ENCODE measurements at places on chromosomes 2 and 18.

DNA sequence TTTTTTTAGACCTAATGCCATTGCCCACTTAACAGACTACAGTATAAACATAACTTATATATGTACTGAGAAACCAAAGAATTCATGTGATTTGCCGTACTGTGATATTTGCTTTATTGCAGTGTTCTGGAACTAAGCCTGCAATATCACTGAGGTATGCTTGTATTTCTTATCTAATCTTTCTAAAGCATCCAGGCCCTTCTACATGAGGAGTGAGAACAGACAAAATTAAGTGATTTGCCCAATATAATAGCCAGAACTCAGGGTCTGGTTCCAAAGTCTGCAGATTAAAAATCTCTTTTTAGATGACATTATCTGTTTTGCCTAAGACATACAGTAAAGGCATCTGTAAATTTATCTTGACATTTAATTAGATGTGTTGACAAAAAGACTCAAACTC is 41.9 kb downstream of the BMPR2 start:
- DNase-seq: no peak

DNA sequence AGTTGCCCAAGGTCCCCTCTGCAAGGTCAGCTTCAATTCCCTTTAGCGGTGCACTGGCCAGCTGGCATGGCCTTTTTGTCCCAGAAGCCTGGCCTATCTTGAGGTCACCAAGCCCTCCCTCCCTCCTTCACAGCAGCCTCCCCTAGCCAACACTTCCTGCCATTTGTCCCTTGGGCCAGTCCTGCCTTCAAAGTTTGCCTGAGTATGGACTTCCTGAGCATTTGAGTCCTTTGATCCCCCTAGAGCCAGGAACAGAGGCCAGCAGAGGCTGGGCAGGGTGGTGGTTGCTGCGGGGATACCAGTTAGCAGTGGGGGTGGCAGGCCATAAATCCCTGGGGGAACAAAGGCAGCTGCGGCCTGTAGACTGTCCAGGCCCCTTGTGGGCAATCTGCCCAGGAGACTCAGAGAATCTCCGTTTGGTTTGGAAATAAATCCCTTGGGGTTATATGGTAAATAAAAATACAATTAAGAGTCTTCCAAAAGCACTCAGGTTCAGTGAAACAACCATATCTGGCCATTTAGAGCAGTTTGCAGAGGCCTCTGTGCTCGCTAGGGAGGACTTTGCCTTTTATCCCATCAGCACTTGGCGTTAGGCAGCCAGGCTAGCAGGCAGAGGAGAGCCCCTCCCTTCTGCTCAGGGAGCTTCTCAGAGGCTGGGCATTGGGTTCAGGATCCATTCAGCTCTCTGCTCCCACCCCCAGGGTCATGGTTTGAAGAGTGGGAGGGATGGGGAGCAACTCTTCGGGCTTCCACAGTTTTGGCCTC is 3.1 kb upstream of the HES6 start:
- no peak for DNase-seq

DNA sequence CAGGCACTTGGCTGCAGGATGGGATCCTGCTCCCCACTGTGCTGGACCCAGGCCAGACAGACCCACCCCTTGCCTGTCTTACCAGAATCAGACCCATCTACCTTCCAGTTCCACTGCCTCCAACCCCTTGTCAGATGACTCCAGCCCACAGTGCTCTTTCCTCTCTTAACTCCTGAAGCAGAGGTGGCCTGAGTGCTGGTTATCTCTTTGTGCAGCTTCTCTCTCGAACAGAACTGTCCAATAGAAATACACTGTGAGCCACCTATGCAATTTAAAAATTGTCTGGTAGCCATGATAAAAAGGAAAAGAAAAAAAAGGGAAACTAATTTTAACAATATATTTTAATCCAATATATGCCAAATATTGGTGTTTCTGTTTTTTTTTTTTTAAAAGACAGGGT is 160.2 kb upstream of the SMAD2 start:
- no peak for DNase-seq

- DNase-seq: no peak
Measured at GRCh38 chr18:39835303-39836030, 2119.6 kb upstream of the PIK3C3 start.

DNA sequence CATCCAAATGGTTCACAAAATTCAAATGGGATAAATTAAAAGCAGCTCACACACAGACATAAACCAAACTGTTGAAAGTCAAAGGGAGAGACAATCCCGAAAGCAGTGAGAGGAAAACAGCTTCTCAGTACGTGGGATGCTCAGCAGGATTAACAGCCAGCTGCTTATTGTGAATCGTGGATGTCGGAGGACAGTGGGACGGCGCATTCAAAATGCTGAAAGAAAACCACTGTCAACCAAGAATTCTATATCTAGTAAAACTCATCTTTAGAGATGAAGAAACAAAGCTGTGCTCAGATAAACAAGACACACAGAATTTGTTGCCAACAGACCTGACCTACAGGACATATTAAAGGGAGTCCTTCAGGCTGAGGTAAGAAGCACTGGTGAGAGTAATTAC is 102.9 kb downstream of the NFATC1 start:
- no peak for DNase-seq

GRCh38 chr2:26670171-26670570 is 22.4 kb upstream of the KCNK3 start:
- no peak for DNase-seq

- DNase-seq: no peak
Measured at GRCh38 chr2:215843579-215843978, 169.8 kb downstream of the MREG start.

- DNase-seq: no peak
Measured at GRCh38 chr2:23925702-23926289, 1.1 kb downstream of the ATAD2B start.

GRCh38 chr18:61322265-61322873 is 10.9 kb upstream of the CDH20 start:
- no peak for DNase-seq

GRCh38 chr2:156818944-156819343 is 382.8 kb downstream of the GPD2 start:
- DNase-seq: peak; percentile 54

DNA sequence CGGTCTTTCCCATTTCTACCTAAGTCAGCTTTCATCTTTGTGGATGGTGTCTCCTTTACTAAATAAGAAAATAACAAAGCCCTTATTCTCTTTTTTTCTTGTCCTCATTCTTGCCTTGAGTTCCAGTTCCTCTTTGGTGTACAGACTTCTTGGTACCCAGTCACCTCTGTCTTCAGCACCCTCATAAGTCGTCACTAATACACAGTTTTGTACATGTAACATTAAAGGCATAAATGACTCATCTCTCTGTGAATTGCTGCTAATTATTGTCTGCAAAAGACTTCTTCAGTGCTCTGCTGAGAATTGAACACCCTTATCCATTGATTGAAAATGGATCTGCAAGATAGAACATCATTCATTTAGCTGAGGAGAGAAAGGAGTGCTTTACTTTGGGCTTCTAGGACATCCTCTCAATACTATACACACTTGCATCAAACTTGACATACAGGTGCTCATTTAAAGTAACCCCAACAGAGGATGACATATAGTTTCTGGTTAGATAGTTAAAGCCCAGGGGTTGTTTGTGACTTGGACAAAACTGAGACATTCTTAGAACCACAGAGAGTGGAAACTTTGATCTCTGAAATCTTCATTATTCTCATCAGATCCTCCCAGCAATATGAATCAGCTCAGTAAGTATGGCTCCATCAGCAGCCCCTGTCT is 97.0 kb downstream of the XRCC5 start:
- DNase-seq: no peak

DNA sequence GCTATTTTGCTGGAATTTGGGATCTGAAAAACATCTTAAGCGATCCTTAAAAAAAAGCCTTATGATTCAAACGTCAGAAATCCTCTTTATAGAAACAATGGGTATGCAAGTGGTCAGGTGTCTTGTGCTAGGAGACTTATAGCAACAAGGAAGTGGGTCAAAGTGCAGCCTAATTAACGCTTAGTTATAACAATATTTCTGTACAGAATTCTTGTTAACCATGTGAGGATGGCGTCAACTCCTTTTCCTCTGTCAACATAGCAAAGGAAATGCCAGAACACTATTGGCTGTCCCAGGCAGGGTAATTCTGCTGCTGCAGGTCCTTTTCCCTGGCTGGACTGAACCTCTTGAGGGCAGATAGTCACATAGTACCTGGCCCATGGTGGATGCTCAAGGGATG is 189.4 kb downstream of the MSH2 start:
- DNase-seq: no peak

GRCh38 chr18:38520786-38521185 is 955.2 kb upstream of the CELF4 start:
- DNase-seq: no peak

DNA sequence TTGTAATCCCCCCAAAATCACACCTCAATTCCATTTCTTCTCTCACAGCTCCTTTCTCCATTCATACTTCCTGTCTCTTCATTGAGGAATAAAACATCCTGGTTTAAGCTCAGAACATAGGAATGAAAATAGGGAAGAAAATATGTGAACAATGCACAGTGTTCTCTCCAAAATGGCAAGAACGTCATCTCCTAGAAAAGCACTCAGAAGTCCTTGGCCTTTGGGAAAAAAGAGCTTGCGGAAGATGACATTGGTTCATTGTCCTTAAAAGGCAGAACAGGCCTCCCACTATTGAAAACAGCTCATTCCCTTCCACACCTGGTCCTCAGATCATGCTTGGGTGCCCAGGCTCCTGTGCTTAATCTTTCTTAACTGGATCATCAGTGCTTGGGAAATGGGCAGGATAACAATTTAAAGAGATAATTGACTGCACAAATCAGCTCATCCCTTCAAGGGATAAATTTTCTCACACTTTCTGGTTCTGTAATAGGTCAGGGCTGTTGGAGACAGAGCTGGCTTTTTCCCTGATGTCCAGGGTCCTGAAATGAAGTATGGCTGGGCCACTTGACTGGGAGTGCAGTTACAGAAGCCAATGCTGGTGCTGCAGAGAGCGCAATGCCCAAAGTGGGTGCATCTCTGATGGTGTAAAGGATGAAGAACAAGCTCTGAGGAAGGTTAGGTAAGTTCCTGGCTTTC is 69.2 kb downstream of the MARCHF4 start:
- DNase-seq: no peak

- DNase-seq: no peak
Measured at GRCh38 chr2:19336781-19337180, 21.6 kb downstream of the OSR1 start.

- no peak for DNase-seq
Measured at GRCh38 chr2:120431386-120432292, 85.7 kb downstream of the INHBB start.

DNA sequence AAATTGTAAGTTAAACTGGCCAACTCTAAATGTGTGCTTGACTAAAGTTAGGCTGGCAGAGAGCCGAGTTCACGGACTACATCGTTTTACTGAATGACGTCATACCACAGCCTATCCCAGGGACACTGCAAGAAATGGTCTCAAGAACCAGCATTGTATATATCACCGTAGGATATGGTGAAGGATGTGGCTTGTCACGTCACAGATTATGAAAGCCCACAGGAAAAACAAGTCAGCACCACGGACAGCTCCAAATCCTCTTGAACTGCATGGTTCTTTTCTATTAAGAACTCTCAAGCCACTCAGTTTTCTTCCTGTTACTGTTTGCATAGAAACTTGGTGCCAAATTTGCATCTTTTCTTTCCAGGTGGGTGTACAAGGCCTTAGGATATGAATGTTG is 85.1 kb upstream of the ACAA2 start:
- DNase-seq: peak; percentile 60

GRCh38 chr2:86577817-86578456 is 14.7 kb upstream of the CHMP3 start:
- DNase-seq: no peak

GRCh38 chr2:156023229-156023869 is 309.2 kb downstream of the NR4A2 start:
- DNase-seq: no peak

GRCh38 chr18:77138270-77138669 is 5.7 kb upstream of the MBP start:
- no peak for DNase-seq

- no peak for DNase-seq
Measured at GRCh38 chr2:108541451-108541850, 7.2 kb downstream of the LIMS1 start.

- no peak for DNase-seq
Measured at GRCh38 chr2:183040604-183041003, 2.3 kb upstream of the NCKAP1 start.

- DNase-seq: no peak
Measured at GRCh38 chr2:197576631-197577030, 60.8 kb downstream of the MOB4 start.

DNA sequence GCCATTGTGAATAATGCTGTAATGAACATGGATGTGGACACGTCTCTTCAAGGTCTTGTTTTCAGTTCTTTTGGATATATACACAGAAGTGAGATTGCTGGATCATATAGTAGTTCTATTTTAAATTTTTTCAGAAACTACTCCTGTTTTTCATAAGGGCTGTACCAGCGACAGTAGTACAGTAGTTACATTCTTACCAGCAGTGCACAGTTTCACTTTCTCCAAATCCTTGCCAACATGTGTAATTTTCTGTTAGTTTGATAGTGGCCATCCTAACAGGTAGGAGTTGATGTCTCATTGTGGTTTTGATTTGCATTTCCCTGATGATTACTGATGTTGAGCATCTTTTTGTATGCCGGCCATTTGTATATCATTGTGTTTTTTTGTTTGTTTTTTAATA is 81.7 kb downstream of the EPC2 start:
- no peak for DNase-seq

- DNase-seq: no peak
Measured at GRCh38 chr18:76390452-76391035, 104.5 kb downstream of the ZNF516 start.

GRCh38 chr2:226575928-226576327 is 223.7 kb downstream of the IRS1 start:
- DNase-seq: no peak

- DNase-seq: no peak
Measured at GRCh38 chr2:198883604-198884003, 574.1 kb downstream of the SATB2 start.

- DNase-seq: no peak
Measured at GRCh38 chr2:157182204-157182709, 75.2 kb upstream of the GALNT5 start.

GRCh38 chr2:60116161-60116875 is 437.1 kb downstream of the BCL11A start:
- no peak for DNase-seq

DNA sequence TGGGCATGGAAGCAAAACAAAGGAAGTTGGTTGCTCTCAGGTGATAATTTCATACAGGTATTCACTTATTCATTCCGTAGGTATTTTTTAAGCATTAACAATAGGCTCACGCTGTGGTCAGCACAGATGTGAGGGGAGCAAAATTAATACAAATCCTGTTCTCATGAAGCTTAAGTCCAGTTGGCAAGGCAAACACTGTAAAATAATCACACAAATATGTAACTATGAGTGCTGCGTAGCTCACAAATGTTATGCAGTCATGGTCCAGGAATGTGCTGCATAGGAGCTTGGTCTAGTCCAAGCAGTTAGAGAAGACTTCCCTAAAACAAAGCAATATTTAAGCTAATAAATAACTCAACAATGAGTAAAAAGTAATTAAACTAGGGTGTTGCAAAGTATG is 23.9 kb downstream of the SP5 start:
- peak; percentile 6 for DNase-seq

GRCh38 chr18:59382383-59382782 is 23.3 kb upstream of the LMAN1 start:
- DNase-seq: no peak

- no peak for DNase-seq
Measured at GRCh38 chr2:45570671-45571334, 40.3 kb downstream of the SRBD1 start.

GRCh38 chr2:227817850-227818674 is 4.4 kb downstream of the CCL20 start:
- peak; percentile 1 for DNase-seq

All from forelimb muscle (tissue), 1 donor.